ENCODE measurements at places on chromosomes 4 and X.

- no peak for DNase-seq
Observed at GRCh38 chr4:5052204-5052702, 973 bp downstream of the STK32B start.

- DNase-seq: peak; percentile 0
Observed at GRCh38 chrX:132622130-132622529, 133.3 kb upstream of the MBNL3 start.

DNA sequence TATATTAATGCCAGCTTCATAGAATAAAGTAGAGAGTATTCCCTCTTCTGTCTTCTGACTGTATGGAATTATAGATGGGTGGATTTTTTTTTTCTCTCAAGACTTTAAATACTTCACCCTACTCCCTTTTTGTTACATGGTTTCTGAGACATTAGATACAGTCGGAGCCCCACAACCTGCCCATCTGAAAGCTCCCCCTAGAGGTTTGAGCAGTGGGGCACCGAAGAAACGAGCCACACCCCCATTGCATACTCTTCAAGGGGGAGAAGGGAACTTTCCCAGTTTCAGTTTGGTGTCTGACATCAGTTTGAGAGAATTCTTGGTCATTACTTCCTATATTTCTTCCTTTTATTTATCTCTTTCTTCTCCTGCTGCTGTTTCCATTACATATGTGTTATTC is 437.6 kb upstream of the AGA start:
- DNase-seq: no peak

DNA sequence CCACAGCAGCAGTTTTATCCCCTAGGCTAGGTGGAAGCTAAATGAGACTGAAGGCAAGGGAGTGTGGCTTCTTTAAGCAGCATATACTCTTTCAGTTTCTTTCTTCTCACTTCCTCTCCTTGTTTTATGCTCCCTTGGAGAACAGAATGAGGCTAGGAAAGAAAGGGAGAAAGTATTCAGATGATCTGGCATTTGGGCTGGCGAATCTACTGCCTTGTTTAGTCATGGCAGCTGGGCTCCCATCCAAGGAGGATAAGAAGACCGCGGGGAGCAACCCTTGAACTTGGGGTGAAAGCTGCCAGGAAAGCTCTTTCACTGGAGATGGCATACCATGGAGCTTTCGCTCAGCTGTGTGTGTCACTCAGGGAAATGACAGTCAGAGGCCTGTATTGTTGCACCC is 72.1 kb downstream of the ARHGEF38 start:
- DNase-seq: no peak

- no peak for DNase-seq
Observed at GRCh38 chr4:38072578-38072977, 112.4 kb downstream of the PTTG2 start.

GRCh38 chr4:44671636-44672035 is 6.6 kb upstream of the GUF1 start:
- DNase-seq: no peak

DNA sequence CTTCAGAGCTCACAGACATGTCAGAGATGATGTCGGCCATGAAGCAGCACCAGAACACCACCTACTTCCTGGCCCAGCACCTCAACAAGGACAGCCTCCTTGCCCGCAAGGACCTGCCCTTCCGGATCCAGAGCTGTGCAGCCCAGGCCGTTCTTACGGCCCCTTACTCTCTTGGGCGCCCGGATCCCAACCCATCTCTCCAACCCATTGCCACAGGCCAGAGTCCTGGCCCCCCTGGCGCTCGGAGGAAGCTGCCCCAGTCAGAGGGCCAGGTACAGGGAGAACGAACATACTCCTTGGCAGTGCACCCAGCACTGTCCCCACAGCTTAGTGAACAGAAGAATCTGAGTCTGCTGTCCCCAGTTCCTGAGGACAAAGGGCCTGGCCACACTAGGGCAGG is 27.9 kb upstream of the PRPS1 start:
- DNase-seq: no peak

GRCh38 chrX:137426695-137427425 is 139.1 kb upstream of the ZIC3 start:
- DNase-seq: no peak

GRCh38 chr4:7375427-7375826 is 59.3 kb downstream of the PSAPL1 start:
- no peak for DNase-seq

Measured in CD4-positive, alpha-beta T cell treated with Interleukin-4 for 4 hours (primary cell).